ENCODE measurements at places on chromosomes 13 and 19.

DNA sequence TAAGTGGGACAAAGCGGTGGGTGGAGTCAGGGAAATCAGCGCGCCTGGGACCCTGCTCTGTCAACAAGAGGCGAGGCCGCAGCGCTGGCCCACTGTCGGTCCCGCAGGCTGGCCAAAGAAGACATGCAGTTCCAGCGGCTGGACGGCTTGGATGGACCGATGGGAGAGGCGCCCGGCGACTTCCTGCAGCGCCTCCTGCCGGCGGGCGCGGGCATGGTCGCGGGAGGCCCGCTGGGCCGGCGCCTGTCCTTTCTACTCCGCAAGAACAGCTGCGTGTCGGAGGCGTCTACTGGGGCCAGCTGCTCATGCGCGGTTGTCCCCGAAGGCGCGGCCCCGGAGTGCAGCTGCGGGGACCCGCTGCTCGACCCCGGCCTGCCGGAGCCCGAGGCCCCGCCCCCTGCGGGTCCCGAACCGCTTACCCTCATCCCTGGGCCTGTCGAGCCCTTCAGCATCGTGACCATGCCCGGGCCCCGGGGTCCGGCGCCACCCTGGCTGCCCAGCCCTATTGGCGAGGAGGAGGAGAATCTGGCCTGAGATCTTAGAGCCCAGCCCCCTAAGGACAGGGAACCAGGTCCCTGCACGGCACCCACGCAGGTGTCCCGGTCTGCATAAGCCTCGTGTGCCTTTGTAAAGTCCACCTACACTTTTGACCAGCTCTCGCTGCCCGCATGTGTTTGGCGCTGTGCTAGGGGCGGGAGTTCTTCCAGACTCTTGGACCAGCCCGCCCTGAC, 6.1 kb downstream of the BEST2 start:
- DNase-seq: no peak

DNA sequence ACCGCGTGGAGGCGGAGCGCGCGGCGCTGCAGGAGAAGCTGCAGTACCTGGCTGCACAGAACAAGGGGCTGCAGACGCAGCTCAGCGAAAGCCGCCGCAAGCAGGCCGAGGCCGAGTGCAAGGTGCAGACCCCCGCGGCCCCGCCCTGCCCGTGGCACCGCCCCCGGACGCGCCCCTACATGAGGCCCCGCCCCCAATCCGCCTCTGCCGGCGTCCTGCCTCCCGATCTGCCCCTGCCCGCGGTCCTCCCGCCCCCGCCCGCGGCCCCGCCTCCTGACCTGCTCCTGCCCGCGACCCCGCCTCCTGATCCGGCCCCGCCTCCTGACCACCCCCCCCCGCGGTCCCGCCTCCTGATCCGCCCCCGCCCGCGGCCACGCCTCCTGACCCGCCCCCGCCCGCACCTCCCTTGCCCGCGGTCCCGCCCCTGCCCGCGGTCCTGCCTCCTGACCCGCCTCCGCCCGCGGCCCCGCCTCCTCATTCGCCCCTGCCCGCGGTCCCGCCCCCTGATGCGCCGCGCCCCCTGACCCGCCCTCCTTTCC, 11.7 kb downstream of the PRR36 start:
- DNase-seq: no peak

DNA sequence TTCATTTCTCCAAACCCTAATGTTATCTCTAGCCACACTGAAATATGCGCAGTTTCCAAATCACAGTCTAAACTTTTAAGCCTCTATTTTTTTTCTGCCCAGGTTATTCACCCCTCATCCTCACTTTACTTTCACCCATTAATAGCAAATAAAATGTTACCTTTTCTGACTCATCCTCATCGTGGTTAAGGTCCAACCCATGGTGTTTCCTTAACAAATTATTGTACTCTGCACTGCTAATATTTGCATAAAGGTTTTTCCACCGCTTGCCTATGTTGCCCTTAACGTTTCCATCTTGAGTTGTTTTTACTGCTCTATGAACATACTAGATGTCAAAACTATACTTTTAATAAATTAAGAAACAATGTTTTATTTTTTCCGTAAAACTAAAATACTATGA, 780.9 kb upstream of the KLHL1 start:
- DNase-seq: no peak

- no peak for DNase-seq
Observed at GRCh38 chr13:34623331-34623730, 318.7 kb upstream of the NBEA start.

GRCh38 chr13:102367836-102368235, 34.0 kb downstream of the FGF14 start:
- no peak for DNase-seq

GRCh38 chr19:16751701-16752100, 32.1 kb downstream of the NWD1 start:
- DNase-seq: no peak

DNA sequence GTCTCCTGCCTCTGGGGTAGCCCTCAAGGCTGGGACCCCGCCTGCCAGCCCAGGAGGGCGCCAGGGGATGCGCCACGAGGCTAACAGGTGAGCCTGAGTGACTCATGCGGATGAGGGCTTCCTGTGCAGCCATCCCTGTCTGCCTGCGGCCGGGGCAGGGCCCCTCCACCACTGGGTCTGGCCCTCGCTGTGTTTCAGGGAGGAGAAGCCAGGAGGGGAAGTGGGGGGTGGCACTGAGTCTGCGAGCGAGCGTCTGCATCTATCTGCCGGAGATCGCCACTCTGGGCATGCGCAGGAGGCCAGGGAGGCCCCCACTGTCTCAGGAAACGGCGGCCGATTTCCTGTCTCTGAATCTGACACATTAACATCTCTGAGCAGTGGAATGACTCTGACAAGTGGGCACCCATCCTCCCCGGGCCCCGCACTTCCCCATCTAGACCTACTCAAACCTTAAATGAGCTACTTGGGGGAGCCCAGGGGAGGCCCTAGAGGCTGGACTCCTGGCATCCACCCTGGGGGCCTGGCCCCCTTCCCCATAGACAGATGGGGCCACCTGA, 19.7 kb downstream of the RFX1 start:
- DNase-seq: peak; percentile 84

DNA sequence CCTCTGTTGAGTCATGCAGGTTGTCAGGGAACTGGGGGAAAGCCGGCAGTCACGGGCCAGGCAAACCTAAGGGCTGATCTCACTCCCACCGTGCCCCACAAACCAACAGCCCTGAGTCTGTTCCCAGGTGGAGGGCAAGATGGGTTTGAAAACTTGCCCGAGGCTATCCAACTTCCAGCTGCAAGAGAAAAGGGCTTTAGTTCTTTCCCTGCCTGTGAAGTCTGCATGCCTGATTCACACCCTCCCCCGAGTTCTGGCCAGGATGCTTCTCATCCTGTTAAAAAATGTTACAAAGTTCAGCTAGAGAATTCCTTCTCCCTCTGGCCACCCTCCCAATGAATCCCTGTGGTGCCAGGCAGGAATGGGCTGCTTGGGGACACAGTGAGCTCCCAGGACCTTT, 33.1 kb downstream of the MYO16 start:
- no peak for DNase-seq

- DNase-seq: peak; percentile 63
Observed at GRCh38 chr13:98508685-98509084, 68.2 kb downstream of the STK24 start.

GRCh38 chr13:93289842-93290241, 63.2 kb downstream of the GPC6 start:
- peak; percentile 25 for DNase-seq

DNA sequence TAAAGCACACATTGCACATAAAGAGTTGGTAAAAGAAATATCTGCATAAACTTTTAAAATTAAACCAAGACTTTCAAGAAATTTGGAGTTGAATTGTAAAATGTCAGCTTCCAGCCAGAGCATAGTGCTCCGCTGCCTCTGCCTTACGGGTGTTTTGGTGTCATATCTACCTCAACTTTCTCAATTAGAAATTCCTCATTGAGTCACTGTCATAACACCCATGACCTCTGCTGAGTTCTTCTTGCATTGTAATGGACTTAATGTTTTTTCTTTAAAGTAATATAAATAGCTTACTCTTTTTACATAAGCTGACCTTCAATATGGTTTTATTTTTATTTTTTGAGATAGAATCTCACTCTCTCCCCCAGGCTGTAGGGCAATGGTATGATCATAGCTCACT, 551.0 kb upstream of the NBEA start:
- DNase-seq: peak; percentile 11

DNA sequence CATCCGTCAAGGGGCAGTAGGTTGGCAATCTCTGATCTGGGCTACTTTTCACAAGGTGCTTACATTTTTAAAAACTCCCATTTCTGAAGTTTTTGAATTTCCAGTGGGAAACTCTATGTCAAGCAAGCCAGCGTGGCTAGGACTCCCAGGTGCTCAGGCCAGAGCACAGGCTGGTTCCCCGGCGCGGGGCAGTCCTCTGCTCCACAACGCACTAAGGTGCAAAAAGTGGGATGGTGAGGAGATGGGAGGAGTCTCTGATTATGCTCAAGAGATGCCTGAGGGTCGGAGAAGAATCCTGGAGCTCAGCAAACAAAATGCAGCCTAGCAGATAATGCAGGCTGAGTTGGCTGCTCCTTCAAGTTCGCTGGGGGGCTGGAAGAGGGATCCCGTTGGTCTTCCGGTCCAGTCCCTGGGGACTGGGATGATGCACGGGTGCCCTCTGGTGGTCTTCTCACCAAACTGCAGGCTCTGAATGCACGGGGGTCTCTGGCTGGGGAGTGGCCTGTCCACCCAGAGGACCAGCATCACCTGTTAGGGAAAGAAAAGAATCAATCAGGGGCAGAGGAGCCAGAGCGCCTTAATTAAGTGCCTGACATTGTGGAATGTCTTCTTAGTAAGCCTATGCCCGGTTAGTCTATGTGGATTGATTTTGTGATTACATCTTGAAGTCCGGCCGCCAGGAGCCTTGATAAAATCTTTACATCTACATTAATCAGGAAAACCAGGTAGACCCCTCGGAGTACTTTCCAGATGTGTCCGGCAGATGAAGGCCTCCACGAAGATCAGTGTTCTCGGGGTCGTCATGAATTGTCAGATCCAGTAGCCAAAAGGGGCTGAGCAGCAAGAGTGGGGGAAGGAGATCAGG, 244.4 kb upstream of the MAB21L1 start:
- peak; percentile 6 for DNase-seq

- no peak for DNase-seq
Observed at GRCh38 chr13:33636243-33636642, 181.7 kb upstream of the RFC3 start.

DNA sequence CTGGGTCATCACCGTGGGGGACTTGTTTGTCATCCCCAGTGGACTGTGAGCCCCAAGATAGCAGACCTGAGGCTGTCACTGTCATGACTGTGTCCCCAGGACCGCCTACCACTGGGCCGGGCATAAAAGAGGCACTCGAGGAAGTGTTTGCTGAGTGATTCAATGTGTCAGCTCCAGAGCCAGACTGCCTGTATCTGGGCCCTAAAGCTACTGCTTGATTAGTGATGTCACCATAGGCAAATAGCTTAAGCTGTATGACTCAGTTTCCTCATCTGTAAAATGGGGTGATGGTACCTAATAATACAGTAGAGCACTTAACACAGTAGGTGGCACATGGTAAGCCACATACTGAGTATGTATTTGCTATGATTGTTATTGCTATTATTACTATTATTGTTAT, 11.2 kb upstream of the CEACAM19 start:
- DNase-seq: no peak

DNA sequence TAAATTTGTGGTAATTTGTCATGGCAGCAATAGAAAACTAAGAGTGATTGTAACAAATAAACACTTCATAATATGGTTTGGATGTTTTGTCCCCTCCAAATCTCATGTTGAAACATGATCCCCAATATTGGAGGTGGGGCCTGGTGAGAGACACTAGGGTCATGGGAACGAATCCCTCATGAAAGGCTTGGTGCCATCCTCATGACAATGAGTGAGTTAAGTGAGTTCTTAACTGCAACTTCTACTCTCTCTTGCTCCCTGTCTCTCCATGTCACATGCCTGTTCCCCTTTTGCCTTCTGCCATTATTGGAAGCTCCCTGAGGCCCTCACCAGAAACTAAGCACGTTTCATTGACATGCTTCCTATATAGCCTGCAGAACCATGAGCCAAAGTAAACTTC, 1233.2 kb downstream of the OLFM4 start:
- no peak for DNase-seq

- no peak for DNase-seq
Observed at GRCh38 chr13:29500386-29500785, 95.1 kb downstream of the SLC7A1 start.

GRCh38 chr13:71055644-71056043, 811.4 kb downstream of the DACH1 start:
- DNase-seq: no peak

Data from kidney glomerular epithelial cell (primary cell).